ENCODE measurements at places on chromosomes 1 and 21.

GRCh38 chr21:39681845-39682244 lies 63.1 kb upstream of the IGSF5 start:
- DNase-seq = no peak

- no peak for DNase-seq
These were observed 35.9 kb downstream of the THAP3 start for GRCh38 chr1:6660415-6661049.

GRCh38 chr1:78052685-78053405 lies 7.1 kb downstream of the GIPC2 start:
- DNase-seq = no peak

- DNase-seq = no peak
These were observed 20.5 kb upstream of the RNF186 start for GRCh38 chr1:19835578-19835977.

DNA sequence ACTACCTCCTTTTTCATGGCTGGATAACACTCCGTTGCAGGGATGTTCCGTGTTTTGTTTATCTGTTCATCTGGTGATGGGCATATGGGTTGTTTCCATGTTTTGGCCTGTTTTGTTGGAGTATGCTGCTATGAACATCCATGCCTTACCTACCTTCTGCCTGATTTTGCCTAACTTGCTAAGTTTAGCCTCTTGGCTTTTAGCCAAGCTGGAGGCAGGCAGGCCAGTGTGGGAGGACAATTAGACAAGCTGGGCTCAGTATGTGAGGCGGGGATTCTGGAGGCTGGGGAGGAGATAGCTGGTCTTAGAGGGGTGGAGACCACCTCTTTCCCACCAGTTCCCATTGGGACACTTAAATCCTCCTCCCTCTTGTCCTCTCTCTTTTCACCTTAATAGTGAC lies 98.4 kb upstream of the WNT4 start:
- no peak for DNase-seq

DNA sequence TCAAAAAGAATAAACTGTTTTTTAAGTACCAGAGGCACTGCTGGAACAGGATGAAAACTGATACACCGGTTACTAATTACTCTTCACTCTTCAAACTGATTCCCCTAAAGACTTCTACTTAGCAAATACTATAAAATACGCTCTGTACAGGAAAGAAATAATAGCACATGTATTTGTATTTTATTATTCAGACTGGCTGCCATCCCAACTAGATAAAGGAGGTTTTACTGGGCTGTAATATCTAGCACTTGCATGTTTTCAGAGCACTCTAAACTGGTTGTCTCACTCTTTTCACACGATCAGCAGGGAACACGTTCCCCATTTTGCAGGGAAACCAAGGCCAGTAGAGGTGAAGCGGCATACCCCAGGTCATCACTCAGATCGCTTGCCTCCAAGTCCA lies 9.2 kb downstream of the SMIM12 start:
- no peak for DNase-seq

- no peak for DNase-seq
These were observed 375.9 kb downstream of the DSCAM start for GRCh38 chr21:40471103-40471502.

DNA sequence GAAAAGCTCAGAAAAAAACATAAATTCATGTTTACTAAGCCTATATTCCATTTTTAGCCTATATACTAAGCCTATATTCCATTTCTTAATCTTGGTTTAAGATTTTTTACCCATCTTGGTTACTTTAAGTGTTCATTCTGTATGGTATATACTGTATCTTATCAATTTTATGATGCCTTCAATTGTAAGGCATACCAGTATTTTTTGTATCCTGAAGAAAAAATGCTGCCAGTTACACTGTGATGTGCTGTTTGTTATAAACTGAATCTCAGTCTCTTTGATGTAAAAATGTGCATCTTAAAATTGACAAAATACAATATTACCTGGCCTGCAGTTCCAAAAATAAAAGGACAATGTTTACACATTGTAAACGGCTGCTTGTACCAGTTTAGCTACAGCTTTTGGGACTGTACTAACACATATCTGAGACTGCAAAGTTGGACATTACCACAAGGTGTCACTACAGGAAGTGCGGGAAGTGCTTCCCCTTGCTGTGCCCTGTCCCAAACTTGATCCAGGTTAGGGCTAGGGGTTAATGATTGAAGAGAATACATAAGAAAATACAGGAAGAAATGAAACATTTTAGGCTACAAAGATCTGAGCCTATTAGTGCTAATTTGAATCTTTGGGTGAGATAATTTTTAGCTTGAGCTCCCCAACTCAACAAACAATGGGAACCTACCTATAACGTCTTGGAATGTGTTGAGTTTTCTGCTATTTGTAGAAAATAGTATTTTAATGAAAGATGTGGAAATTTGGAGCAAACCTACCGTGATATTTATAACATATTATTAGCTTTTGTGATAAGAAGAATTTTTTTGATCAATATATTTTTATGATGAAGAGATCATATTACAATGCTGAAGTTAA lies 108.9 kb downstream of the LBR start:
- no peak for DNase-seq

DNA sequence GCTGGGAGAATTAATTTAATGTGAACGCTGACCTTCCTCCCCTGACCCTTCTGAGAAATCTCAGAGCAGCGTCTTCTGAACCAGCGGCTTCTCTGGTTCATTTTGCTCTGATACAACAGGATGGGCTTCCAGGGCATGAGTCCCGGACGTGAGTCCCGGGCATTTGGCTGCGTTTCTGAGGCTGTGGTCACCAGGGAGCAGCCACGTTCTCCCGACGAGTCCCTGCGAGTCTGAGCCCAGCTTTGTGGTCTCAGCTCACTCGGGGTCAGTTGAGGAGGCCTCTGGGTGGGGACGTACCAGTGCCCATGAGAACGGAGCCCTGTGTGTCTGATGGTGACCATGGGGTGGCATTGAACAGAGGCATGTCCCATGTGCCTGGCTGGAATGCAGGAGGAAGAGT lies 17.7 kb upstream of the OBSCN start:
- no peak for DNase-seq

GRCh38 chr1:86245566-86246190 lies 89.1 kb upstream of the COL24A1 start:
- DNase-seq = no peak

- no peak for DNase-seq
These were observed 1.9 kb upstream of the MYOC start for GRCh38 chr1:171654201-171654941.

DNA sequence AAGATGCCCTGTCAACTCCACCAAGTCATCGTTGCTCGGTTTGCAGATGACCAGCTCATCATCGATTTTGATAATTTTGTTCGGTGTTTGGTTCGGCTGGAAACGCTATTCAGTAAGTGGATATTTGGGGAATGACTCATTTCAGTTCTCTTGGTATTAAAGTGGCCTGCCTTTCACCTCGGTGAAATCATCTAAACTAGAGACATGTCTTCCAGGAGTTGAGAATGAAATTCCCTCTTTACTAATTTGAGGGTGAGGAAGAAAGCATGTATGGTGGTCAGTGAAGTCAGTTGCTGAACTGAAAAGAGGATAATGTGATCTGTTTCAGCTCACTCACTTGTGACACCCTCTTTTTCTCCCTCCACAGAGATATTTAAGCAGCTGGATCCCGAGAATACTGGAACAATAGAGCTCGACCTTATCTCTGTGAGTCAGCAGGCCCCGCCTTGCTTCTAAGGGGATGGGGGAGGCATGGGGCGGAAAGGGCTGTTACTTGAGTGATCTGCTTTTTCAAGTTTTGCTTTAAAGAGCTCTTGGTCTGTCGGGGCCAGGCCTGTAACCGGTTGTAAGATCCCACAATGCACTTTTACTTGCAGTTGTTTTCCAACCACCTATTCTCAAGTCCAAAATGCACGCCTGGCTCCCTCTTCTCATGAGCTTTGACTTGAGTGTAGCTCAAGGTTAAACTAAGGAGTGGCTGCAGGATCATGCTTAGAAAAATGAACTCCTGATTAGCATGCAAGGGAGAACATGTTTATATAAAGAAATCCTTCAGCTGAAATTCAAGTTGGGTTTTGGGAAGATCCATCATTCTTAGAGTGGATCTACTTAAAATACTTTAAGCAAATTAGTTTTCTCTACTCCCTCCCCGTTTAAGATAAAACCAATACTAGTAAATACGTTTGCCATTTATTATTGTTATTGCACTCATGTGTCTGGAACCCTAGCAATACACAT lies 59.8 kb downstream of the CAPN2 start:
- no peak for DNase-seq

- no peak for DNase-seq
These were observed 199.7 kb downstream of the TBX15 start for GRCh38 chr1:118788463-118788862.

DNA sequence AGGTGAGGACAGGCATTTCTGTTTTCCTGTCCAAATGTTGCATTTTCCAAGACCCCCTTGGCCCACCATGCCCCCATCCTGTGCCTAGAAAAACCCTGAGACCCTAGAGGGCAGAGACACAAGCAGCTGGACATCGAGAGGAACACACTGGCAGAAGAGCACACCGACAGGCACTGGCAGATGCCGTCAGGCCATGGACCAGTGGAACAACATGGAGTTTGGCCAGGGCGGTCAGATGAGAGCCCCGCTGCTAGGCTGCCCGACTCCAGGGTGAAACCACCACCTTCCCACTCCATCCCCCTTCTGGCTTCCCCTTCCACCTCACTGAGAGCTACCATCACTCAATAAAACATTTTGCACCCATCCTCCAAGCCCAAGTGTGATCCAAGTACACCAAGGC lies 438.4 kb downstream of the SIPA1L2 start:
- DNase-seq = no peak

DNA sequence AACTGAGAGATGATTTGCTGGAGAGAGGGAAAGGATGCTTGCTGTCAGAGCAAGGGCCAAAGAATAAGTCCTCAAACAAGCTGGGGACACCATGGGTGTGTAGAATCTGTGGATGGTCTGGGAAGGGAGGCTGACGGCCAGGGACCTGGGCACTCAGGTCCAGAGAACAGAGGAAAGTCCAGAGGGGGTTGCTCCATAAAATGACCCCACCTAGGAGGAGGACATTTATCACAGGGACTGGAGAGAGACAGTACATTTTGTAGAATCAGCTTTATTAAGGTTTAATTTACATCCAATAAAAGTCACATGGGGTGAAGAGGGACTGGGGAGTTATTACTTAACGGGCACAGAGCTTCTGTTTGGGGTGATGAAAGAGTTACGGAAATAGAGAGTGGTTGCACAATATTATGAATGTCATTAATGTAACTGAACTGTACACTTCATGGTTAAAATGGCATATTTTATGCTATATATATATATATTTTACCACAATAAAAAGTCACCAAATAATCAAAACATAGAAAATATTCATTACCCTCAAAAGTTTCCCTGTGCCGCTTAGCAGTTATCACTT lies 73.0 kb upstream of the ABCD3 start:
- DNase-seq = no peak

GRCh38 chr1:150102986-150103385 lies 35.4 kb downstream of the VPS45 start:
- no peak for DNase-seq

DNA sequence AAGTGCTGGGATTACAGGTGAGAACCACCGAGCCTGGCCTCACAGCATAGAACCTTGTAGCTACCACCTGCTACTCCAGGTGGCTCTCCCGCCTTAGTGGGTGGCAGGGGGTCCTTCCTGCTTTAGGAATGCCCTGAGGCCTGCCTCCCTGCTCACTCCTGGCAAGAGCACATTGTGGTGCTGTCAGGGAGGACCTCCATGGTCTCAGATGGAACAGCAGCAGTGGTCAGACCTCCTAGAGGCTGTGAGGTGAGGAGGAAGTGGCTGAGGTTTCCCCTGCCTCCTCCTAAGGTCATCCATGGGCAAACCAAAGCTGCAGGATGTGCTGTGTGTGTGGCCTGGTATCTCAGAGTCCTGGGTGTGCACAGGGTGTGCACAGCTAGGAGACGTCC lies 6.7 kb downstream of the SOX13 start:
- DNase-seq = no peak

GRCh38 chr1:201103666-201104065 lies 8.6 kb downstream of the CACNA1S start:
- DNase-seq = no peak
